ENCODE measurements at places on chromosomes 1 and 21. TPM values are rescaled to one million over a fixed set of nuclear protein-coding genes. Genes with fewer than 3 reads are reported as not detected.

The DARS2 gene
- 22.8 TPM for total RNA-seq

The FMO2 gene
- under 0.01 TPM for total RNA-seq

The CIART gene
- 13.9 TPM for total RNA-seq

GRCh38 chr1:67316180-67316902 is 8.7 kb downstream of the IL12RB2 start:
- no peak for DNase-seq

- DNase-seq = peak; percentile 81
Measured at GRCh38 chr1:87402241-87403002, 73.7 kb downstream of the LMO4 start.

The DVL1 gene
- 27.5 TPM for total RNA-seq

GRCh38 chr1:159012495-159012894 is 2.8 kb downstream of the IFI16 start:
- DNase-seq = peak; percentile 24

Measured in IMR-90 (cell line).